Left ventricle myocardium superior (tissue), 1 donor: ENCODE measurements at places on chromosomes 2 and 18. TPM values are rescaled to one million over a fixed set of nuclear protein-coding genes. Genes with fewer than 3 reads are reported as not detected.

Gene HAAO
- total RNA-seq: 1.9 TPM

- no peak for DNase-seq
Measured at GRCh38 chr2:128752691-128753263, 434.1 kb upstream of the HS6ST1 start.

Gene CCBE1
- 0.92 TPM for total RNA-seq

Gene GALNT14
- total RNA-seq: 0.45 TPM

DNA sequence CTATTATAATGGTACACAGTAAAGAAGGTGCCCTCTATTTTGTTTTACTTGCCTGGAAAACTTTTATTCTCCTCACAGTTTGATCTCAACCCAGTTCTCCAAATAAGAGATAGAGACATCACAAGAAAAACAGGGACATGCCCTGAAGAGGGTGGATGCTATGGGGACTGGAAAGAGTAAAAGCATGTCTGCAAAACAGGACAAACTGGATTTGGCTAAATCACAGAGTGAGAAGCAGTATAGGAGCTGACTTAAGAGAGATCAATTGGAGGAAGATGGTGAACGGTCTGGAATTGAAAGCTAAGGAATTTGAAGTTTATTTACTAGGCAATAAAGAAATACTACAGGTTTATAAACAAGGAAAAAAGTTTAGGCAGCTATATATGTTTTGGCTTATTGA, 33.0 kb downstream of the SP140L start:
- DNase-seq: no peak

Gene INHA
- 1.5 TPM for total RNA-seq

- DNase-seq: no peak
Measured at GRCh38 chr2:99488539-99489062, 1.2 kb downstream of the REV1 start.

DNA sequence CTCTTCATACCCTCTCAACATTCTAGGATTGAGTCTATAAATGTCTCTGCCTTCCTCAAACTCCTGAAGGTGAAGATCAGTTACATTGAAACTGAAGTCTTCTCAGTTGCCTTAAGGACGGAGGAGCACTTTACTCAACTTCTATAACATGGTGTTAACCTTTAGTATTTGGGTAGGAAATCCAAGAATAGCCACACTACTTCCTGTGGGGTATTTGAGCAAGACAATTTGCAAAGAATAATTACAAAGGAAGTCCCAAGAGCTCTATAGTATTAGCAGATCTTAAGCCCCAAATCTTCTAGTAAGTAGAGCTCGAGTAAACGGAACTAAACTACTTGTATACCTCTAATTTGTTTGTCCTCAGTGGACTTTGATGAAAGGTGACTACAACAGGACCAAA, 80.9 kb downstream of the SP100 start:
- DNase-seq: no peak

DNA sequence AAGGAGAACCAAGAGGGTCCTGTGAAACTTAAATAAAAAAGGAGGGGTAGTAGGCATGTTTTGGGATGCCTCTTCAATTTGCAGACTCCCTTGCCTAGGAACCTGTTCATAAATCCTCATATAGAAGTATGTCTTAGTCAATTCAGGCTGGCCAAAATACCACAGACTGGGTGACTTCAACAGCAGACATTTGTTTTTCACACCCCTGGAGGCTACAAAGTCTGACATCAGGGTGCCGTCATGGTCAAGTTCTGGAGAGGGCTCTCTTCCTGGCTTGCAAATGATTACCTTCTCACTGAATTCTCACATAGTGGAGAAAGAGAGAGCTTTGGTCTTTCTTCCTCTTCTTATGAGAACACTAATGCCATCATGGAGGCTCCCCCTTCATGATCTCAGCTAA, 4.1 kb upstream of the TCF4 start:
- no peak for DNase-seq

GRCh38 chr2:169761970-169762292, 28.3 kb downstream of the KLHL23 start:
- no peak for DNase-seq
